Activated B cell treated with CpG ODN at 0.5 μM for 24 hours (primary cell): ENCODE measurements at places on chromosomes 7 and 10.
A peak's percentile ranks its signal among the peaks of the same experiment; 100 is the strongest.

DNA sequence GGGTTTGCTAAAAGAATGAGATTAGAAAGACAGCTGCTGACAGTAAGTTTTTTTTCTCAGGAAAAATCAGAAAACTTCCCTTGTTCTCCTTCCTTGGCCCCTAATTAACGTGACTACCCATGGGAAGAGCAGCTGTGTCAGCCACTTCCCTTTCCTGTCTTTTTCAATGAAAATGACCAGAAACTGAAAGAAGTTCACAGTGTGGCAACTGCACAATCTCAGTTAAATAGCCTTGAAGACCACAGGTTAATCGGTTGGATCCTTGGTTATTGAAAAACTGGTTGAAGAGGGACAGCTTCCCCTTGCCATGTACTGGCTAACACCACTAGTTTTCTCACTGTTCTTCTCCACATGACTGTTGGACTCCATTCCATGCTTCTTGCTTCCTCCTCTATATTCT is 148.8 kb upstream of the AGR3 start:
- DNase-seq = no peak

DNA sequence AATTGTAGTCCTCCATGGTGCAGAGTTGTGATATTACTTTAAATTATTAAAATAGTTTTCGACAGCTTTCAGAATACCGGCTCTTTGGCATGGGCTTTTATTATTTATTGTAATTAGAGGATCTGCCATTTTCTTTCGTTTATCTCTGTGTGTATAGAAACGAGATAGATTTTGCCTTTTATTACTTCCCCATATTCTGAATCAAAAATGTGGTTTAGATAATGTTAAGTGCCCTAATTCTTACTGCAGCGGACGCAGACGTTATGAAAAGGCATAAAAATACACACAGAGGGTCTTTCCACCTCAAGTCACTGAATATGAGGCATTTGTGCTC is 1.9 kb upstream of the ARID5B start:
- DNase-seq = no peak

GRCh38 chr10:94088926-94089381 is 95.2 kb downstream of the PLCE1 start:
- no peak for DNase-seq

- DNase-seq = no peak
These were observed 380.9 kb downstream of the LRRTM3 start for GRCh38 chr10:67306588-67307205.

GRCh38 chr10:113410618-113411017 is 142.2 kb upstream of the HABP2 start:
- no peak for DNase-seq

DNA sequence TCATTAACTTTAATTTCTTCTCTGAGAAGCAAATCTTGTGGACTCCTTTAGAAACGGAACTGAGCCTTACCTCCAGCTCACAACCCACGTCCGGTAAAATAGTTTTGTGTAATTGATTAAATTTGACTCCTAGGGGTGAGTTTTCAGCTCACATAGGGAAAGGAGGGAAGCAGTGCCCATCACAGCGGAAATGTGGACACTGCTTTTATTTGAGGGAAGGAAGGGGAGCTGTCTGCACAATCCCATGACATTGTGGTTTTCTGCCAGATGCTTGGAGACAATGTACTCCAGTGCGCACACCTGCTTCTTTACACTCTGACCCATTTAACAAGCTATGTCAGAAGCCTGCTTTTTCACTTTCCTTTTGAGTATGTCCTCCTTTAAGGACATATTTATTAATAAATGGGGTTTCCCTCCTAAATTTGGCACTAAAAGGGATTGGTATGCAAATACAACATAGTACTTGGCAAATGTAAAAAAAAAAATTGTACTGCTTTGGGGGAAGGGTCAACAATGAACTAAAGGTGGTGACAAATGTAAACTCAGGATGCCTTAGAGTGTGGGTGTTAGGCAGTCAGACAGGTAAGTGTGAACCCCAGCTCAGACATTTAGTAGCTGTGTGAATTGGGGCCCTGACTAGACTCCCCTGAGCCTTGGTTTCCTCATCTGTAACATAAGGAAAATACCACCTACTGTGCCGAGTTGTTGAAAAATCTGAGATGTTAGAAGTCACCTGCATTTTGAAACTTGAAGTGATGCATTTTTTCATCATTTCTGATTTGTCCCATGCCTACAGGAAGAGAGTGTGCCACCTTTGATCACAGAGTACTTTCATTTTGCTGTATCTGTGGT is 90.2 kb upstream of the KLF6 start:
- DNase-seq = peak; percentile 48

DNA sequence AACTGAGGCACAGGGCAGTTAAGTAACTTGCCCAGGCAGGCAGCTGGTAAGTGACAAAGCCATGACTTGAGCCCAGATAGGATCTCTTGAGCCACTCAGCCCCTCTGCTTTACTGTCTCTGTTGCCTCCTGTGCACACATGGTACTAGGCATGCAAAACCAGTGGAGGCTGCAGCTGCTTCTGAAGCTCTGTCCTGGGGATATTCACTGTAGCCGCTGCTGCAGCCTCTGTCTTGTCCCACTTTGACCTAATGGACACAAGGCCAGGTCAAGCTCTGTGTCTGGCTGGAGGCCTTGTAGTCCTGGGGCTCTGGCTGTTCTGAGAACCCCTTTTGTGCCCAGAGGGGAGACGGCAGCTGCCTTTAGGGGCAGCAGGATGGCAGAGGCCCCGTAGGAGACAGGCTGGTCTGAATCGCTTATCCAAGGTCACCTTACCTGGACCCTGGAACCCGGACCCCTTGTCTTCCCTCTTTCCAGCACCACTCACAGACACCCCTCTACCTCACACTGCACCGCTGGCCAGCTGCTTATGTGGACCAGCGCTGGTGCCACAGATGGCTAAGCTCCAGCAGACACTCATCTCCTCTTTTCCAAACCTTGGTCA is 57.6 kb downstream of the TSPAN15 start:
- DNase-seq = no peak

DNA sequence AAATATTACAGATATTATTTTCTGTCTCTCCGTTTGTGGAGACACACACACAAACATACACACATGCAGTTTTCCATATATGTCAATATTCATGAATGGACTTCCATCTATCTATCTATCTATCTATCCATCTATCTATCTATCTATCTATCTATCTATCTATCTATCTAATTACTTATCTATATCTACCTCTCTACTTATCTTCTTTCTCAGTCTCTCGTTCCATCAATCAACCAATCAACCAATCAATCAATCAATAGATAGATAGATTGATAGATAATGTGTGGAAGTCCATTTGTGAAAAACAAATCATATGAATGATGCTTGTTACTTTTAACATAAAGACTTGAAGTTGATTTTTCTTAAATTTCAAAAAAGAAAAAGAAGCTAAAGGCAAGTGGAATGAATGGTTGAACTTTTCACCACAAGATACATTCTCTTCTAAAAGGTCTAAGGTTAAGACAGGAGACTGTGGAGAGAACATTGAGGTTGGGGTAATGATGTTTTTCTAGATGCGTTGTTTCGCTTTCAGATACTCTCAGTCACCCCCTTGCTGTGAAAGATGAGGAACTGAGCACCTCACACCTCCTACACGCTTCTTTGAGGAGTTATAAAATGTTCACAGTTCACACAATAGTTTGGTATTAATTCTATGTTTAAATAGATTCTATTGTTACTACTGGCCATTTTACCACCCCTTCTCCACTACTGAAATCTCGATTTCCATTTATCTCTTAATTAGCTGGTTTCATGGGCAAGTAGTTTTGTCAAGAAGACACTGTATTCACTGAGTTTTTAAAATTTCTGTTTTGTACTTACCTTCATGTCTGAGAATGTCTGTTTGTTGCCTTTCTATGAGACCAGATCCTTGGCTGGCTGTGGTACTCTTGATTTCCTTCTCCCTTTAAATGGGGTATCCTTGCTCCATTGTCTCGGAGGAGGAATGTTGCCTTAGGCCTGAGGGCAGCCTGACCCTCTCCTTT is 114.1 kb downstream of the EMX2 start:
- no peak for DNase-seq

- DNase-seq = no peak
These were observed 27.3 kb downstream of the MTURN start for GRCh38 chr7:30162133-30162532.

DNA sequence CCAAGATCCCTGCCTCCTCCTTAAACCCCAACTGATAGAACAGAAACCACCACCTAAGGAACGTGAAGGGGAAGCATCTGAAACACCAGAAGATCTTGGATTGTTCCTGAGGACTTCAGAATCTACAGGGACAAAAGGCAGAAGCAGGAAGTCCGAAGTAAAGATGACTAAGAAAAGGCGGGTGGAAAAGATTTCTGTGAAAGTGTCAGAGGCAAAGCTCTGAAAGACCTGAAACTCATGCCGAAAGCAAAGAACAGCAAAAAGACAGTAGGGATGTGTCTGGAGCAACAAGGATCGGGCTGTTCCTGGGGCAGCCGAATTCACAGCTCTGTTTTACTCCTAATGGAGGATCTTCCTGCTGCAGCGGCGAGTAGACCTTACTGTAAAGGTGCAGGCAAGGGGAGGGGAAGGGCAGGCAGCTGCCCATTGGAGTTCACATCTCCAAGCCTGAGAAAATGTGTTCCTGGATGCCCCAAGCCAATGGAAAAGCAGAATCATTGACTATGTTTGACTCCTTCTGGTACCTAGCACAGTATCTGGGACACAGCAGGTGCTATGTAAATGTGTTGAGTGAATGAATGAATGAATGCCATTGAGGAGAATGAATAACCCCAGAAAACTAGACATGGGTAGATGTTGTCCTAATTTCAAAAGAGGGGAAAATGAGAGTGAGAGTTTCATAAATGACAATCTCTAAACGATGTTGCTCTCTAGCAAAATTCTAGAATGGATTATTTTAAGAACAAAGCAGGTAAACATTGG is 40.4 kb downstream of the PDIA4 start:
- DNase-seq = no peak

- DNase-seq = no peak
These were observed 11.6 kb upstream of the TNPO3 start for GRCh38 chr7:129066290-129067131.

DNA sequence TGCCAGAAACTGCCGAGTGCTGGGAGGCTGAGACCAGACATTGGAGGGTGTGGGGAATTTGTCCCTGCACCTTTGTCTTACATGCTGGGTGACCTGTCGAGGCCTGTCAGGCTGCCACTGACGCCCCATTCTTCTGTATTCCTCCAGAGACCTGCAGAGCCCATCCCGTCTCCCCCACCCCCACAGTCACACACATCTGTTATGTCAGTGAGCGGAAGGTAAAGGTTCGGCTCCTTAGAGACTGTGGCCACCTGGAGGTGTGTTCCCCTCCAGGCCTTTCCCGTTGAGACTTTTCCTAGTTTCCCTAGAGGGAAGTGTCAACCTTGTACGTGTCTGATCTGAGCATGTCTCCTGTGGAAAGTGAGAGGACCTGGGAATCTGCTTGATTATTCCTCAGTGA is 84.5 kb downstream of the ATXN7L1 start:
- DNase-seq = no peak

- no peak for DNase-seq
These were observed 53.5 kb downstream of the SND1 start for GRCh38 chr7:127705461-127705959.

DNA sequence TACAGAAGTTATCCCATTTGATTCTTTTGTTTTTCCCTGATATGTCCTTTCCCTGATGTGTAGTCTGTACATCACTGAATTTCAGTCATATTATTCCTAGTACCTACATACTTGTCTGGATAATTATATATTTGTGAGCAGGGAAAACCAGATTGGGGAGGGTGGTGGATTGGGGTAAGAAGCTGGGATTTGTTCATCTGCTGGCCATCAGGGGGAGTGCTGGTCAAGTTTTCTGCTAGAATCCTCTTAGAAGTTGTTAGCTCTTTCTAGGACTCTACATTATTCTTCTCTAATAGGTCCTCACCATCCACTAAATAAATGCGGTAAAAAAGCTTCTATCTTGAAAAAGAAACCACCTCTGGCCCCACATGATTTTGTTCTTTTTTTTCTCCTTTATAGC is 232.7 kb upstream of the TAC1 start:
- DNase-seq = no peak

DNA sequence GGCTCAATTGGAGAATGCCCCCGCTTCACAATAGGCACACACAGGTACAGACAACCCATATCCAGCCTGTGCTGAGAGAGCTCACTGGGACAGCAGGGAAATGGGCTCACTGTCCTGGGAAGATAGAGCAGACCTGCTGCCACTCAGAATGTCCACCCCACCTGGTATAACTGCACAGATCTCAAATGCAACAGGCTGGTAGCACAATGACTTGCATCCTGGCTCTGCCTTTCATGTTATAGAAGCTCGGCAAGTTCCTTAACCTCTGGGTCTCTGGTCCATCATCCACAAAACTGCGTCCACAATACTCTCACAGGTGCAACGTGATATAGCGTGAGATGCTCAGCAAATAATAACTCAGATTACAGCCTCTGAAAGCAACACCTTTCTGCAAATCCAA is 295.4 kb downstream of the GRID1 start:
- no peak for DNase-seq
